Naive thymus-derived CD8-positive, alpha-beta T cell (primary cell): ENCODE measurements at places on chromosomes 5 and 9.

- H3K27ac ChIP-seq, result no peak overlapping the region
- no peaks in the 10 kb centered on the region for H3K4me1 ChIP-seq
- DNase-seq, result no peak
- peaks cover 8% of the 10 kb centered on the region for H3K27me3 ChIP-seq
These were observed 44.7 kb upstream of the PRRC1 start for GRCh38 chr5:127472700-127473099.

- peaks cover 7% of the 10 kb centered on the region for H3K27me3 ChIP-seq
- H3K4me3 ChIP-seq, result peak overlapping the region; percentile 76
- H3K36me3 ChIP-seq, result no peaks in the 10 kb centered on the region
- H3K27ac ChIP-seq, result peak overlapping the region; percentile 72
These were observed 69.0 kb upstream of the GRAMD2B start for GRCh38 chr5:126354012-126354857.

GRCh38 chr5:136629125-136629792 lies 263.9 kb upstream of the TRPC7 start:
- DNase-seq, result no peak
- no peaks in the 10 kb centered on the region for H3K4me1 ChIP-seq
- no peaks in the 10 kb centered on the region for H3K36me3 ChIP-seq
- no peak overlapping the region for H3K4me3 ChIP-seq
- no peak overlapping the region for H3K27ac ChIP-seq
- H3K27me3 ChIP-seq, result no peaks in the 10 kb centered on the region

DNA sequence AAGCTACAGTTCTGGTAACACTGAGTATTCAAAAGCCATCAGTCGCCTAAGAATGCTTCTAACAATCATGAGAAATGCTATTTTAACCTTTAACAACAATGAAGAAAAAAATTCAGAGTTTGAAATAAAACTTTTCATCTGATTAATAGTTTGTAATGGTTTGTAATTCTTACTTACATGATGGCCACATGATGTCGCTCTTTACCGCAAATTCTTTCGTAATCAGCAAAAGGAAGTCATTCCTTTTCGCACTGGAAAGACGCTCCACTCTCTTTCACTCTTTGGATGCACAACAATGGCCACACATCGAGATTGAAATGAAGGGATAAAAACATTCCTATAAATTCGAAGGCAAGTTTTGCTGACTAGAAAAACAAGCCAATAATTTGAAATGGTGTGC lies at the start of gene PCDHA7:
PCDHA7 (plus strand) TSS at position 277 of the 400 bp plus-strand sequence; CDS start at position 392, 115 bp downstream.
- no peaks in the 10 kb centered on the region for H3K4me1 ChIP-seq
- peaks cover 27% of the 10 kb centered on the region for H3K36me3 ChIP-seq
- H3K27ac ChIP-seq, result no peak within 1 kb of the TSS
- H3K4me3 ChIP-seq, result no peak within 1 kb of the TSS
- DNase-seq, result no peak
- H3K27me3 ChIP-seq, result peaks cover 61% of the 10 kb centered on the region

GRCh38 chr9:129702589-129703520 lies 37.4 kb downstream of the PRRX2 start:
- no peaks in the 10 kb centered on the region for H3K4me1 ChIP-seq
- H3K4me3 ChIP-seq, result no peak overlapping the region
- DNase-seq, result no peak
- no peaks in the 10 kb centered on the region for H3K36me3 ChIP-seq
- no peak overlapping the region for H3K27ac ChIP-seq

- no peaks in the 10 kb centered on the region for H3K4me1 ChIP-seq
- H3K27ac ChIP-seq, result no peak overlapping the region
- DNase-seq, result no peak
- no peak overlapping the region for H3K4me3 ChIP-seq
These were observed 348.8 kb downstream of the HTR1A start for GRCh38 chr5:63613442-63613841.

- H3K27ac ChIP-seq, result no peak overlapping the region
- H3K4me3 ChIP-seq, result no peak overlapping the region
These were observed 573.8 kb upstream of the CDH9 start for GRCh38 chr5:27612161-27612560.

DNA sequence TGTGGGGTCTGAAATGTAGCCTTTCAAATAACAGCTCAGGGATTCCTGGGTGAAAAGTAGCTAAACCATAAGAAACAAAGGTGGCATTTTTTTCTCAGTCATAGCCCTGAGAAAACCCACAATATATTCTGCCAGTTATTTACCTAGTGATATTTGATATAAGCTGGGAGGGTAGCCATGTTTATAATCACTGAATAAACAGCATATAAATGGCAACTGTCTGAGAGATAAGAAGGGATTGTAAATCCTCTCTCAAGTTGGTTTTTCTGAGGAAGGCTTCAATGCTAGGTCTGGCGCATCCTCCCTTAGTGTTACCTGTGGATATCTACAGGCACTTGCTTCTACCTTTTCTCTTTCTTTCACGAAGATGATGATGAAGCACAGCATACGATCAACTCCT lies 1080.5 kb upstream of the DMAC1 start:
- no peak overlapping the region for H3K27ac ChIP-seq
- H3K36me3 ChIP-seq, result no peaks in the 10 kb centered on the region
- no peak for DNase-seq
- no peaks in the 10 kb centered on the region for H3K4me1 ChIP-seq

DNA sequence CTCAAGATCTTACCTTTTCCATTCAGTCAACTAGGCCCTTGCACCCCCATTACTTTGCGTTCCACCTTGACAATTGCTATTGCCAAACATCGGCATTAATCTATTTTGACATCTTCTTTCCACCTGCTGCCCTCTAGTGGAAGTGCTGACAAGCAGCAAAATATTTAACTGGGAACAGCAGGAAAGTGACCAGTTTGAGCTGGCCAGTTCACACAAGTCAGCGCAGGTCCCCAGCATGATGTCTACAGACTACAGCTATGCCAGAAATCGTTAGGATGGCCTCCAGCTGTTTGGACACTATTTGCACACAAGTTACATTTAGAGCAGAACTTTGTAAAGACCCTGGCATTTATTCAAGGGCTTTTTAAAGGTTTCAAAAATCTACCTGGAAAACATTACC lies 160.1 kb downstream of the GHR start:
- peaks cover 8% of the 10 kb centered on the region for H3K27me3 ChIP-seq
- no peak for DNase-seq
- no peak overlapping the region for H3K4me3 ChIP-seq
- no peak overlapping the region for H3K27ac ChIP-seq

- no peak overlapping the region for H3K4me3 ChIP-seq
- no peak overlapping the region for H3K27ac ChIP-seq
- peaks cover 27% of the 10 kb centered on the region for H3K27me3 ChIP-seq
- no peaks in the 10 kb centered on the region for H3K4me1 ChIP-seq
These were observed 51.9 kb downstream of the DMRT2 start for GRCh38 chr9:1101846-1102641.

- no peaks in the 10 kb centered on the region for H3K36me3 ChIP-seq
- H3K4me1 ChIP-seq, result peaks cover 9% of the 10 kb centered on the region
- DNase-seq, result no peak
- no peak overlapping the region for H3K4me3 ChIP-seq
- peak overlapping the region; percentile 55 for H3K27ac ChIP-seq
These were observed 251.6 kb upstream of the PTGER4 start for GRCh38 chr5:40428126-40428525.

DNA sequence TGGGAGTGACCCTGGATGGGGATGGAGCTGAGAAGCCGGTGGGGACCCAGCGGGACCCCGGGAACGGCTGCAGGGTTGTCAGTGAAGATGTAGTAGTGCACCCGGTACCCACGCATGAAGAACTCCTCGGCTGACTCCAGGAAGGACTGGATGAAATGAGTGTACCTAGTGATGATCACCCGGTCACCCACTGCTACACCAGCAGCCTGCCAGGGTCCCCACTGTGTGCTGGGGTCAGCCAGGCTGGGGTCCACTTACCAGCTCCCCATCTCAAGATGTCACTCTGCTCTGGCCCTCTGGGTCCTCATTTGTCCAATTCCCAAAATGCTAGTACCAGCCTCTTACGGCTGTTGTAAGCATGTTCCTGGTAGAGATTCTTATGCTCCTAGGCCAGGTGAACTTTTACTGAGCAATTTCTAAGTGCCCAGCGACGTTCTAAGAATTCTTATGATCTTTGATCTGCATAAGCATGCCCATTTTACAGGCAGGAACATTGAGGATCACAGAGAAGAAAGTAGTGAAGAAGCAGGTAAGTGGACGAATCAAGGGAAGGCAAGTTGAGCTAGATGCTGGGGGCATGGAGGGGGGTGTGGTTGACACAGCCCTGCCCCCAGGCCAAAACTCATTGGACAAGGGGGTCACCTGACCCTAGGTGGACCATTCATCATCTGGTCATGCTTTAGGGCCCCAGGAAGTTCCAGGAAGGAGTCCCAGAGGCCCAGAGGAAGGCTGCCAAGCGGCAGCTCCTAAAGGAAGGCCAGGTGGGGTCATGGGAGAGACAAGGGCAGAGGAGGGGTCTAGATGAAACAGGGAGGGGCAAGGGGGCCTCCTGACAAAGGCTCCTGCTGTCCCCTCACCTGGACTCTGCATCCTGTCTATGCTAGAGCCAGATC lies 9.4 kb downstream of the GBGT1 start:
- H3K36me3 ChIP-seq, result no peaks in the 10 kb centered on the region
- H3K4me3 ChIP-seq, result no peak overlapping the region
- H3K4me1 ChIP-seq, result peaks cover 3% of the 10 kb centered on the region
- no peaks in the 10 kb centered on the region for H3K27me3 ChIP-seq

DNA sequence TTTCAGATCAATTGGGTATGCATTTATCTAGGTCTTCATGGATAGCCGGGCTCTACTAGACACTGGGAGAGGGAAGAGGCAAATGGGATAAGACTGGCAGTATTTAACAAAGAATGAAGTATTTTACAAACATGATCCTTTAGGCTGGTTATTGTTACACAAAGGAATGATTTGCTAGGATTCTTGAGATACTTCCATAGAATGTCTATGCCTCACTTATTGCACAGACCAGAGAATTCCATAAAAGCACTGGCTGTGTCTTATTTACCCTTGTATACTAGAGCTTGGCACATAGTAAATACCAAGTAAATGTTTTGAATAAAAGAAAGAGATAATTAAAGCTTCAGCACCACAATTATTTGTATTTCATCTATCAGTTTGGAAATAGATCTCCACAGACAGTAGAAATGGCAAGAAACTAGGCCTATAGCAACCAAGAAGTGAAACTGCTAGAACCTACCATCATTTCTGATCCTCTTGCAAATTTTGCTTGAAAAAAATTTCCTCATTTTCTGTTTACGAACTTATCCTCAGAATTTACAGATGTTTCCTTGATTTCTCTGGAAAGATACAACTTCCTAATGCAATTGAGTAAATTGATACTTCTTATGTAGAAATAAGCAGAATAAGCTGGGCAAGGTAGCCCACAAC lies 3.8 kb downstream of the PDCD1LG2 start:
- H3K27ac ChIP-seq, result no peak overlapping the region
- no peaks in the 10 kb centered on the region for H3K36me3 ChIP-seq
- no peak for DNase-seq
- peaks cover 9% of the 10 kb centered on the region for H3K4me1 ChIP-seq
- H3K4me3 ChIP-seq, result no peak overlapping the region
- no peaks in the 10 kb centered on the region for H3K27me3 ChIP-seq

DNA sequence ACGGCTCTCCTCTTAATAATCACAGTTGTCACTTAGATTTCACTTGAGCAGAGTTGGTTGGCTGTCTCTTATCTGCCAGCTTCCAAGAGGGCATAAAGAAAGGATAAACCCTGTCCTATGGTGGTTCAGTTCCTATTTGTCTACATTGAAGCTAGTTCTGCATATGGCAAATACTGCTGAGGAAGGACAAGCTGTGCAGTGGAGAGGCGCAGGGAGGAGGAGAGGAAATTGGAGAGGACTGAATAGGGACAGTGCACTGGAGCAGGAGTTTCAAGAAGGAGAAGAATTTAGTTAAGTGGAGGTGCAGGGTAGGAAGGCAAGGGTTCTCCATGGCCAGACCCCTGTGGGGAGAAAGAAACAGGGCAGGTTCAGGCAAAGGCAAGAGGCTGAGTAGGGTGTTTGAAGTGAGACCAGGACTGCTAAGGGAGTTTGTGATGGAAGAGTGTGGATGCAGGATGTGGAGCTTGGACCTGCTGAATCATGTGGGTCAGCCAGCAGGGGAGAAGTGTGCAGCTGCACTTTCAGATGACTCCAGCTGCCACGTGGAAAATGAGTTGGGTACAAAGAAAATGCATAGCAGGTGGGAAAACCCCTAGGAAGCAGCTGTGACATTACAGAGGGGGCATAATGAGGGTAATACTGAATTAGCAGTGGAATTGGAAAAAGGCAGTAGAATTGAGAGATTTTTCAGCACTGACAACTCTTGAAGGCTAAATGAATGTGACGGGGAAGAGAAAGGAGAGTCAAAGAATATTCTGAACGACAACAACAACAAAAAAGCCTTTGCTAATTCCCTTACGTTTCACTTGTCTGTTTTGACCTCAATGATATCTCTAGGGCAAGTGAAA lies 66.8 kb downstream of the MAMDC2 start:
- H3K27ac ChIP-seq, result no peak overlapping the region
- DNase-seq, result no peak
- H3K4me3 ChIP-seq, result no peak overlapping the region

GRCh38 chr5:137051161-137051560 lies 448.0 kb downstream of the SPOCK1 start:
- peaks cover 4% of the 10 kb centered on the region for H3K27me3 ChIP-seq
- H3K36me3 ChIP-seq, result no peaks in the 10 kb centered on the region
- no peaks in the 10 kb centered on the region for H3K4me1 ChIP-seq
- no peak for DNase-seq

DNA sequence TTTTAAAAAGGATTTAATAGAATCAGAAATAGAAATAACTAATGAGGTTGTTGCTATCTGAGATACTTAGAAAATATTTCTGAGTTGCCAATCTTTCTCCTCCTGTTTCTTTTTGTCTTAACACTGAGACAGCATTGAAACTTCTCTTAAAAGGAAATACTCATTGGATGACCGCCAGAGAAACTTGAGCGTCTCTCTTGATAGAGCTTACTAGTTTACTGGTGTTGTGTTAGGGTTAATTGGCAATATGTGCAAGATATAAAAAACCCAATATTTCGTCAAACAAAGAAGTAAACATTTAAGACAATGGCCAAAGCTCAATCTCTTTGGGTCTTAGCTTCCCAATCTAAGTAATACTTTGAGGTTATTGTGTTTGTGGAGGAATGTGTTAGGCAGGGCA lies 176.4 kb upstream of the CHD1 start:
- no peak overlapping the region for H3K4me3 ChIP-seq
- no peak for DNase-seq
- H3K36me3 ChIP-seq, result no peaks in the 10 kb centered on the region
- no peaks in the 10 kb centered on the region for H3K4me1 ChIP-seq
- no peak overlapping the region for H3K27ac ChIP-seq
- H3K27me3 ChIP-seq, result peaks cover 10% of the 10 kb centered on the region

DNA sequence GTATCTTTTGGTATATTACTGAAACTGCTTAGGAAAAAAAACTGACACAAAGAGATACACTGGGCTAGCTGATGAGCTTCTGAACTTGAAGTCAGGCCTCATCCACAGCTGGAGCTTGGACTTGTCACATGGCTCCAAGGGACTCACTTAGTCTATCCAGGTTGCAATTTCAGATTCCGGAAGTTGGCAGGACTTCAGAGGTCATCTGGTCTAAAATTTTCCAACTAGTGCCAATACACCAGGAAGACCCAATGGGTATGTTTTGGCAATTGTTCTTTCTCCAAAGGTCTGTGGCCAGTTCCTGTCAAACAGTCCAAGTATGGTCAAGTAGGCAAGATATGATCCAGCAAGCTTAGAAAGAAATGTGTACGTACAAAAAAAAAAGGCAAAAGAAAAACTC lies 36.7 kb downstream of the MRPS27 start:
- no peak overlapping the region for H3K4me3 ChIP-seq
- H3K4me1 ChIP-seq, result peaks cover 4% of the 10 kb centered on the region
